ENCODE measurements at places on chromosomes 16 and 17.

DNA sequence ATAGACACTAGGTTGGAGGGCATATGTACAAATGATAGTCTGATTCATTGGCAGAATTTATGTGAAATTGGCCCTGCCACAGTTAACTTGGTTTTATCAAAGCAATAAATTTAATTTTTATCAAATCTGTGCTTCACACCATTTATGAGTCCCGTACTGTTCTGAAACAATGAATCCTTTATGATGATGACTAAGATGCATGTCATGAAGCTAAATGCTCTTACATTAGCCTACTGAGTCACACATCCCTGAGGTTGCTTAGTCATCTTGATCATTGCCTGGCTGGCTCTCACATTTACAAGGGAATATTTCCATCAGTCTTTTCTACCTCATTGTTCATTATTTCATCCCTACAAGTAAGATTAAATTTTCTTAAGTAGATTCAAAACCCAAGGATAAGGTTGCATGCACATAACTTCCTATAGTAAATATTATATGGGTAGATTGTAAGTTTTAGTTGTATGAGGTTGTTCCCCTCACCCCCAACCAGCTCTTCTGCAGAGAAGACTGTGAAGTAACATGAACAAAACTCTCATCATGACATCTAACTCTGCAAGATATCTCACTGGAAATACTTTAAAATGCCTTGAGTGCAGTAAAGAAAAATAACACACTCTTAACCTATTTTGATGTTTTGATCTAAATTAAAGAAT is 170.7 kb downstream of the CYB561 start:
- DNase-seq = no peak

GRCh38 chr17:1755252-1755826 is 6.5 kb upstream of the SERPINF1 start:
- DNase-seq = no peak

GRCh38 chr16:23927796-23928195 is 92.0 kb downstream of the PRKCB start:
- DNase-seq = no peak

GRCh38 chr16:89360760-89361435 is 129.5 kb downstream of the ANKRD11 start:
- DNase-seq = peak; percentile 57

- no peak for DNase-seq
Measured at GRCh38 chr16:3138342-3138741, 3.5 kb downstream of the ZNF213 start.

DNA sequence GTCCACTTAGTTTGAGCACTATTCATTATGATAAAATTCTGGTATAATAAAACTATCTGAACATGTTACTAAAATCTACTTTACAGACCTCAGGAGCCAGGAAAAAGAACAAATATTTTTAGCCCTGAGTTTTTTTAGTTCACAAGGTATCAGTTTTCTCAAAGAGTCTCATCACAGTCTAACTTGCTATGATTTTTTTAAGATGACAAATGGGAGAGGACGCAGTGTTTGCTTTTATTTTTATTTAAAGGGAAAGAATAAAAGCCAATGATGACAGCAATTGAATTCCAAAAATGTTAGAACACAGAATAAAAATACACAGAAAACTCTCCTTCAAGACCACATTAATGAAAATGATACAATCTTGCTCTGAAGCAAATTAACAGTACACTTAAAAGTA is 7.4 kb downstream of the MED13 start:
- DNase-seq = no peak

GRCh38 chr17:70535986-70536385 is 366.7 kb downstream of the KCNJ2 start:
- DNase-seq = no peak

GRCh38 chr16:56057151-56057550 is 134.1 kb upstream of the GNAO1 start:
- DNase-seq = no peak

DNA sequence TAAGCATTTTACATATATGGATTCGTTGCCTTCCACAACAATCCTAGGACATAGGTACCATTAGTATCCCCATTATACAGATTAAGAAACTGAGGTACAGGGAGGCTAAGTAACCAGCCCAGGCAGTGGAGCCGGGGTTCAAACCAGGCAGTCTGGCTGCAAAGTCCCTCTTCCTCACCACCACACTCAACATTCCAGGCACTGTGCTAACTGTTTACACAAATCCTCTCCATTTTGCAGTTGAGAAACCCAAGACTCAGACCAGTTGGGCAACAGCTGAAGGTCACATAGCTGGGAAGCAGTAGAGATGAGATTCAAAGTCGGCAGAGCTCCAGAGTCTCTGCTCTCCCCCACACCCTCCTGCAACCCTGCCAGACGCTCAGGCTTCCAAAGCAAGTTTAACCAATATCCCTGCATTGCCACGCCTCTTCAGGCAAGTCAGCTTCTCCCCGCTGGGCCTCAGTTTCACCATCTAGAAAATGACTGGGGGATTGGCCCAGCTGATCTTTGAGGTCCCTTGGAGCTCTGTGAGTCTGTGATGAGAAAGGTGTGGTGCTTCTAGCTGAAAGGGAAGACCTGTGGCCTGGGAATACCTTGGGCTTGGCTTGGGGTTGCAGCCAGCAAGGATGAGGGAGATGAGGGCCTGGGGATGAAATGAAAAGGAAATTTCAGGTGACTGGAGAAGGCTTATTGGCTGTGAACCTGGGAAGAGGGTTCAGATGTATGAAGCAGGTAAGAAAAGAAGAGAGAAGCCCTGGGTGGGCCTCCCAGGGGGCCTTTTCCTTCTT is 14.0 kb downstream of the CCR7 start:
- DNase-seq = no peak

GRCh38 chr16:81697616-81698309 is 81.3 kb upstream of the PLCG2 start:
- DNase-seq = no peak

DNA sequence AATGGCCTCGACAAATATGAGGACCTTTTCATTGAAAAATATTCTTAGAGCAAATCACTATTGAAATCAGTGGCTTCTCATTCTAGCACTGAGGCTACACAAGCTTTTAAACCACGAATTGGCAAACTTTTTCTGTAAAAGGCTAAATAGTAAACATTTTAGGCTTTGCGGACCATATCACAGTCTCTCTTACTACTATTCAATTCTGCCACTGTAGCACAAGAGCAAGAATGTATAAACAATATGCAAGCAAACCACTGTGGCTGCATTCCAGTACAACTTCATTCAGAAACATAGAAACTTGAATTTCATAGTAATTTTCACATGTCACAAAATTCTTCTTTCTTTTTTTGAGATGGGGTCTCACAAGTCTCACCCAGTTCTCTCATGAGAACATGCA is 49.1 kb downstream of the PHLPP2 start:
- no peak for DNase-seq

GRCh38 chr17:71375948-71376347 is 744.9 kb upstream of the SOX9 start:
- DNase-seq = no peak

DNA sequence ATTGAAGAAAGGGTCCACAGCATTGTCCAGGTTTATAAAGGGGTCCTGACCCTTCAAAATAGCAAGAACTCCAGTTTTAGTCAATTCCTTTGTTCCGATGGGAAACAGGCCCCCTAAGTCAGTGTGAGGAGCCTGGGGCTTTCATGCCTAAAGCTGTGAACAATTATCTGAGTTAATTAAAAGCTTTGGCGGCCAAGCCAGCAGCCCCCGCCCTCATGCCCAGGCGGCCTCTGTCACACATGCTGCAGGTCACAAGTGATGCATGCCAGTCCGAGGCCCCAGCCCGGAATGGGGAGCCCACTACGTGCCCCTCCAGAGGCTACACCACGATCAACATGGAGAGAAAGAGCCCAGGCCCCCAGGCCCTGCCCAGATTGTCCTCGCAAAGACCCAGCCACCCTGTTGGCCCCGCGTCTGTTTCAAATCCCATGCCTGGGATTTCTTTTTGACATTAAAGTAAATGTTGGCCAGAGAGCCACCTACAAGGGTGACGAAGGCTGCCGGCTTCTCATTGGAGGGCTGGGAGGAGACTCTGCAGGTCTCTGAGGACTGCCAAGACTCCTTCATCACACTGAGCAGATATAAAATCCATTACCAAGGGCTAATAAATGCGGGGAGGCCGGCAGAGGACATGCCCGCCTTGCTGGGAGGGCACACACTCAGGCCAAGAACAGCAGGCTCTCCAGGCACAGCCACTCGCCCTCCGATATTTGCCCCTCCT is 14.5 kb upstream of the PITPNM3 start:
- no peak for DNase-seq

- DNase-seq = no peak
Measured at GRCh38 chr16:80611171-80611929, 70.6 kb downstream of the DYNLRB2 start.

DNA sequence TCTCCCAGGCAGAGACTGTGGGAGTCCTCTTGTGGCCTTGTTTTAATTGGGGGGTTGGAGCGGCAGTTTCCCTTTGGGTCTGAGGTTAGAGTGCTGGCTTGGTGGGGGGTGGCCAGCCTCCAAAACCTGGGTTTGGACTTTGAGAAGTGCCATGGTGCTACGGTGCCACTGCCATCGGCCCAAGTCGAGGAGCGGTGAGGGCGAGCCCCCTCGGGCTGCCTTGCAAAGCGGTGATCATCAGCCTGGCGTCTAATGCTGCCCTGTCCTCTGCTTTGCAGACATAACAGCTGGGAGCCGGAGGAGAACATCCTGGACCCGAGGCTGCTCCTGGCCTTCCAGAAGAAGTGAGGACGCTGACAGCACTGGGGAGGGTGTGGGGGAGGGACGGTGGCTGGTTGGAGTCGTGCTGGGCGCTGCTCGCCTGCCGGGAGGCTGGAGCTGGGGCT is 1.2 kb downstream of the CBX2 start:
- DNase-seq = no peak

DNA sequence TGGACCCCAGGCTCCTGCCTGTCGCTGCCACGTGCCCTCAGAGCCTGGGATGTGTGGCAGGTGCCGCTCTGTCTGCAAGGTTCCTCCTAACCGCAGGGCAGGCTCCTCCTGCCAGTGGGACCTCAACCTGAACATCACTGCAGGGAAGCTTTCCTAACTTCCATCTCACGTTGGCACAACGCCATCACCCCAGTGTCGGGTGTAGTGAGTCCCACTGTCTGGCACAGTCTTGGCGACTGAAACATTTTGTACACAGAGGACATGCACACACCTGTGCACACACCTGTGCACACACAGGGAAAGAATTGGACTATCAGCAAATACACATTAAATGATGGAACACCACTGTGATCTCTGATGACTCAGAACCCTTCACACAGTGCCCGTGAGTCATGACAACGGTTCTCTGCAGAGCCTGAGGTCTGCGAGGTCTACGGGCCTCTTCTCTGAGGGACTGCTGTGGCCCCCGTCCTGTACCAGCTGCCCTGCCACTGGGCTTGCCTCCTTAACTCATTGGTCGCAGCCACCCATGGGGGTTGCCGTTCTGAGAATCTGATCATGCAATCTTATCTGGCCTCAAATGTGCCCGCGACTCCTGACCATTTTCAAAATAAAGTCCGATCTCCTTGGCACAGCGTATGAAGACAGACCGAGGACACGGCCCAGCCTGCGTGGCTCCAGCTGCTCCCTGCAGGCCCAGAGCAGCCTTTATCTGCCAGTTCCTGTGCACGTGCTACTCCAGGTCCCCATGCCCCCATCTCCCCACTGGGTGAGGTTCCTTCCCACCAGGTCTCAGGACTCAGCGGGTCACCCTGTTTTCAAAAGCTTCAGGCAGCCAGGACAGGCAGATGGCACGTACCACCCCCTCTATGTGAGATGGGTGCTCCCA is 7.6 kb downstream of the CCDC57 start:
- no peak for DNase-seq

GRCh38 chr16:71441348-71442050 is 355 bp downstream of the TLE7 start:
- no peak for DNase-seq

Measured in stimulated activated CD8-positive, alpha-beta memory T cell treated with anti-CD3 and anti-CD28 coated beads, Interleukin-15, amount 100 ng/mL, for 4 hours (primary cell).